ENCODE measurements at places on chromosomes 11 and 22.

- DNase-seq = no peak
Measured at GRCh38 chr11:37503411-37504059, 905.5 kb upstream of the RAG2 start.

DNA sequence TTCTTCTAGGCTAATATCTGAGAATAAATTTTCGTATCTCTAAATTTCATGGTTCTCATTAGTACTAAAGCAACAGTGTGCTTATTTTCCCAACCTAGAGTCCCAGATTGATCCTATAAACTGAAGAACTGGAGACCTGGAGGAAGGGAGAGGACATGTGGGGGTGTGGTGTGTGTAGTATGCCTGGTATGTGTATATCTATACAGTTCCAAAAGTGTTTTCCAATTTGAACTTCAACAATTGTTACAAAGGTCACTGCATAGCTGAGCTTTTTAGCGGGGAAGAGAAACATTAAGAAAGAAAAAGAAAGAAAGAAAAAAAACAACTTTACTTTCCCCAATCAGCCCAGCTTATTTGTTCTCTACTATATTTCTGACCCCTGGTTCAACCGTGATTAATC, 152.1 kb downstream of the SOX6 start:
- no peak for DNase-seq

- DNase-seq = peak; percentile 89
Measured at GRCh38 chr11:2420502-2421225, 20.1 kb downstream of the TSSC4 start.

DNA sequence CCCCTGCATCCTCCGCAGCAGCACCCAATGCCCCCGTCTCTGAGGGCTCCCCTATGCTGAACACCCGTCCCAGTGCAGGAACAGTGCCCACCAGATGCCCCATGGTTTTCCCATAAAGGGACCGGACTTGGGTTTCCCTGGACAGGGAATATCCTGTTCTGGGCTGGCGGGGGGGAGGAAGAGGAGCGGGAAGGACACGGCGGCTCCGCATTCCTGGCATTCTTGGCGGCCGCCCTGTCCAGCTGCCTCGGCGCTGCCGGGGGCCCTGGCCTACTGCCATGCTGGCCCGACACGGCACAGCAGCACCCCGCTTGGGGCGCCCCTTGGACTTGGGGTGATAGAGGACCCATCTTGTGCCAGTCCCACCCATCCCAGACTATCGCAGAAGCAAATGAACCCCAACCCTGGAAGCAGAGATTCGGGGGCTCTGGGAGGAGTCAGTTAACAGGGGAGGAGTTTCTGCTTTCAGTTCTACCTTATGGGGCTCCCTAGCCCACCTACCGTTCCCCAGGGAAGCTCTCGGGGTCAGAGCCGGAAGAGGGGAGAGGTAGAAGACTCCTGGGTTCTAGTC, 23.7 kb upstream of the CBX7 start:
- DNase-seq = peak; percentile 78

DNA sequence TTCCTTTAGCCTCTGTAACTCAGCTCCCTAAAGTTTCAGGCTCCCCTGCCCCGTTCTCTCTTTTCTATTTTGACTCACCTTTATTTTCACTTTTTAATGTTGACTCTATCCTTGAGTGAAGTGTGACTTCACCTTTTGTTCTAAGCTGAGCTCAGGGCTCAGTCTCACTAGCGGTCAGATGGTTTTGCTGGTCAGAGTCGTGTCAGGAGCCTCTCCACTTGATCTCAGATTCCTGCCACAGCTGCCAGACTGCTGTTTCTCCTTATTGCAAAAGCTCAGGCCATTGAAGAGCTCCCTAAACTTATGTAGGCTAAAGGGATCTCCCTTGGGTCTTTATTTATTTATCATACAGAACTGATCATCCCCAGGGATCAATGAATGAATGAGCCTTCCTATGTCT, 13.7 kb upstream of the POU2AF2 start:
- DNase-seq = no peak

DNA sequence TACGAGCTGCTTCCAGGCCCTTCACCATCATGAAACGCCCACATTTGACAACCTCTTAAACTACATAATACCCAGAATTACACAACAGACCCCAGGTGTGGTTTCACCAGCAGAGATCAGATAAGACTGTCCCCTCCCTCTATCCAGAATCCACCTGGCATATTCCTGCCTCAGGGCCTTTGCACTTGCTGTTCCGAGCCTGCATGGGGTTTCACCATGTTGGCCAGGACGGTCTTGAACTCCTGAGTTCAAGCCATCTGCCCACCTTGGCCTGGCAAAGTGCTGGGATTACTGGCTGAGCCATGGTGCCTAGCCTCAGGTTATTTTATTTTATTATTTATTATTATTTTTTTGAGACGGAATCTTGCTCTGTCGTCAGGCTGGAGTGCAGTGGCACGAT, 73.4 kb downstream of the FBXO7 start:
- DNase-seq = no peak
